Endothelial cell of coronary artery (primary cell): ENCODE measurements at places on chromosomes 2 and 18. TPM values are rescaled to one million over a fixed set of nuclear protein-coding genes. Genes with fewer than 3 reads are reported as not detected.

PLEKHH2 gene
- total RNA-seq = 0.09 and 0.28 TPM in 2 replicates

C18orf54 gene
- total RNA-seq = 4.7 and 5.5 TPM in 2 replicates

FLACC1 gene
- total RNA-seq = 0.36 and 1.0 TPM in 2 replicates

ANKRD30BL gene
- total RNA-seq = not detected in 2 replicates

SLC23A3 gene
- 1.1 and 3.5 TPM in 2 replicates for total RNA-seq
